ENCODE measurements at places on chromosomes 5 and 9.

DNA sequence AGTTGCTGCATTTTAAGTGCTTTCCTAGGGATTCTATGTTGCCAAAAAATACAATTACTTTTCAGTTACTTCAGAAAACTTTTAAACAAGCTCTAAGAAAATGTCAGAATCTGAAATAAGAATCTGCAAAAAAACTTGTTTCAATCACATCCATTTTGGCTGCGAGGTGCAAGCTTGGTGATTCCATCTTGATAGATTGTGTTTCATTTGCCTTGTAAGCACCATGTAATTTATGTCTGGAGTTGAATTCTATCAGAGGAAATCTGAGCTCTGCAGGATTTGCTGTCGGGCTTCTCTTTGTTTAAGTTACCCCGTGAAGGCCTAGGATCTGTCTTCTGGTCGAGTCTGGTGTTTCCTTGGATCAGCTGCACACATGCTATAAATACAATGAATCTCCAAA lies 40.4 kb upstream of the MAN2A1 start:
- no peak for DNase-seq

DNA sequence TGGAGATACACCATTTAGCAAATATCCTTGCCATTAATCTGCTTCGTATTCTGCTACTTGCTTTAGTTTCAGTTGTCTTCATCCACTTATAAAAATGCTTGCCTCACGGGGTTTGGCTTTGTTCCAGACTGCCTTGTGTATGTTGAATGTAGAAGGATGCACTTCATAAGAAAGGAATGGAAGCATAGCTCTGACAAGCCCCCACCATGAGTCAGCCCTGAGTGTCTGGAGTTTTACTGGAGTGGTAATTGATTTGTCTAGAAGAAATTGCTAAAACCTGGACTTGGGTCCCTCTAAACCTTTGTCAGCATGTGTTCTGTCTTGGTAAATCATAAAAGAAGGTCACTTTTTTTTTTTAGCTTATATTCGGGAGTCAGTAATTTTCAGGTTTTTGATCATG lies 4.6 kb downstream of the TEX48 start:
- no peak for DNase-seq

- no peak for DNase-seq
These were observed 1.4 kb downstream of the ACO1 start for GRCh38 chr9:32385885-32386283.

DNA sequence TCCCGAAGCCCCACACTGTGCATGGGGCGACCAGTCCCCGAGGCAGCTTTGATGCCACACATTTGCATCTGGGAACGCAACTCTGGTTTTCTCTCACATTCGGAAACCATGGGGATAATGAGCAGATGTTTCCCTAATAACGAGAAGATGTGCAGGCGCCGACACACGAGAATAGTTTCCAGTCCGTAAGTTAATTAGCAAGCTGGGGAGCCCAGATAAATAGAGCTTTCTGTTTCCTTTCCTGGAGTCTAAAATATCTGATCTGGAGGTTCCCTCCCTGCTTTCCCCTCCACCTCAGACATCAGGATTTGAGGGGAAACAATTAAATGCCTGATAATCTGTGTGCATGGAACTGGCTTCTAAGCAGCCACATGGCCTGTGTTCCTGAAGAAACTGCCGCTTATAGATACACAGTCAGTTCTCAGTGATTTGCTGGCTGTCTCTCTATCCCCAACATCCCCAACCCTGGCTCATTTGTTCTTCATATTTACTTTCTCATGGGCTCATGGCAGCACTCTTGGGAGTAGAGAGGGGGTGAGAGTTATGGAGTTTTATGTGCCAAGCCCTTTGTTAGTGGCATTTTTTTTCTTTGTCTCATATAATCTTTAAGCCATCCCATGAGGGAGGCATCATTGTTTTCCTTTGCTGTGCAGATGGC lies 62.8 kb downstream of the PDZD2 start:
- DNase-seq: no peak

DNA sequence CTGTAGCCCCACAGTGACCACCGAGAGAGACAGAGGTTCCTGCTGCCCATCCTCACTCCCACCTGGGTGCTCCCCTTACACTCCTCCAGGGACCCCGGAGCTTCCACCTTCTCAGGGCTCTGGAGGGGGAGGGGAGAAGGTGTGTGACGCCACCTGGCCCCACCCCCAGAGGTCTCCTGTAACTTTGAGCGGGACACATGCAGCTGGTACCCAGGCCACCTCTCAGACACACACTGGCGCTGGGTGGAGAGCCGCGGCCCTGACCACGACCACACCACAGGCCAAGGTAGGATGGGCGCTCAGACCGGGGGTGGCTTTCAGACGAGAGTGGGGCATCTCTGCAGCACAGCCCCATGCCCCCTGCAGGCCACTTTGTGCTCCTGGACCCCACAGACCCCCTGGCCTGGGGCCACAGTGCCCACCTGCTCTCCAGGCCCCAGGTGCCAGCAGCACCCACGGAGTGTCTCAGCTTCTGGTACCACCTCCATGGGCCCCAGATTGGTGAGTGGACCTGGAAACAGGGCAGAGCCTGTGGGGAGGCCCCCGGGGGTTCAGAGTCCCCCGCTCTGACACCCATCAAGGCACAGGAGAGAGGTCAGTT lies 4.5 kb downstream of the MAMDC4 start:
- no peak for DNase-seq

DNA sequence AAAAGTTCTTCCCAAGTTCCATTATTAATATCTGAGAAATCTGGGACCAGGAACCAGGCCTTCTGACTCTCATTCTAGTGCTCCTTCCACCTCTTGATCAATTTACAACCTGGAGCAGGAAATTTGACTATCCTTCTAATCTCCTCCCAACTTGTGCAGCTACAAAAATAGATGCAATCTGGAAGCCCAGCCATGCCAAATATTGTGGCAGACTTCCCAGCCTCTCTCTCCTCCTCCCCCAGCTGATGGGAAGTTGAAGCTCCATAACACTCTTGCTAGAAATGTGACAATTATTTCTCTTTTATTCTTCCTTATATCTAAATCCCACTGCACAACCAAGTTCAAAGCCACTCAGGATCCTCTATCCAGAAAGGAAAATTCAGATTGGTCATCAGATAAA lies 252.1 kb downstream of the SEC61B start:
- DNase-seq: no peak

Measured in activated T-helper 9 cell treated with anti-CD3 and anti-CD28 coated beads, Interleukin-2, amount 50 U/mL, for 16 hours (primary cell).